C1 segment of cervical spinal cord (tissue), 14 donors: ENCODE measurements at places on chromosomes 3 and 15.

DNA sequence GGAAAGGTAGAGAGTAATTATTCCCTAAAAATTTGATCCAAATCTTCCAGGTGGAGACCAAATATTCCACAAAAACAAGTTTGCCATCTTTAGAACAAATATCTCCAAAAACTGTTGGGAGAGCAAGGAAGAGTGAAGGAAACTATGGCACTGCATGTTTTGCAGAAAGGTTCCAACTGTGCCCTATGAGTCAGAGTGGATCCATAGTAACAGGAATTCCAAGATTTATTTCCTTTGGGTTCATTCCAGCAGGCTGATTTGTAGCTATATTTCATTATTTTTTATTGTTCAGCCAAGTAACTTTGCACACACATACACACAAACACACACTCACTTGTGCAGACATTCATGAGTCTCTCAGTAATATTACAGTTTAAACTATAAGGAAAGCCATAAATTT is 459.7 kb upstream of the EPHA6 start:
- no peak for DNase-seq

GRCh38 chr3:46756642-46757041 is 39.0 kb upstream of the PRSS50 start:
- no peak for DNase-seq

DNA sequence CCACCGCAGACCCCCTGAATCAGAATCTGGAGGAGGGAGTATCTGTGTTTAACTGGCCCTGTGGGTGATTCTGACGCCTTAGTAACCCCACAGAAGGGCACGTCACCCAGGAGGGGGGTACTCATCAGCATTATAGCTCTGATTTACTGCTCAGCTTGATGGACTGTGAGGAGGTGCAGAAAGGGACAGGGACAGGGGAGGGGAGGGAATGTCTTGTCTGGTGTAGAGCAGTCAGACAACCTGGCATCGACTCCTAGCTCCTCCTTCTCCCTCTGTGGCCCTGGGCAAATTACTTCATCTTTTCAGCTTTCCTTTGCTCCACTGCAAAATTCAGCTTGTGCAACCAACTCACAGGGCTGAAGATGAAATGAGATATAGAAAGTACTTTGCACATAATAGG is 42.3 kb upstream of the GLCE start:
- DNase-seq = no peak

- DNase-seq = no peak
Measured at GRCh38 chr15:69016021-69016595, 1.6 kb downstream of the NOX5 start.

DNA sequence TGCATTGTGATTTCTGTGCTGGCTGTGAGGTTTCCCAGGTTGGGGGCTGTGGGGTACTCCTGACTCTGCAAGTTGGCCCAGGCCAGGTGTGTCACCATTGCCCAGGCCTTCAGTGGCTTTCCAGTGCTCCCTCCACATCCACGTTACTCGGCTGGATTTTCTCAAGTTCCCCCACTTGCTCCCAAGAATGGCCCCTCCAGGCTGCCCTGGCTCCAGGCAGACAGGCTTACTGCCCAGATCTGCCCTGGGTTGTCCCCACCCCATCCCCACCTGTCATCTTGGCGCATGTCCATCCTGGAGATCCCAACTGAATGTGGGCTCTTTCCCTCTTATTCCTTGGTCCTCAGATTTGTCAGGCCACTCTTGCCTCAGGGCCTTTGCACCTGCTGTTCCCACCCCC is 3.6 kb downstream of the APBA2 start:
- DNase-seq = no peak

GRCh38 chr3:53703630-53704362 is 142.4 kb downstream of the CHDH start:
- DNase-seq = no peak

DNA sequence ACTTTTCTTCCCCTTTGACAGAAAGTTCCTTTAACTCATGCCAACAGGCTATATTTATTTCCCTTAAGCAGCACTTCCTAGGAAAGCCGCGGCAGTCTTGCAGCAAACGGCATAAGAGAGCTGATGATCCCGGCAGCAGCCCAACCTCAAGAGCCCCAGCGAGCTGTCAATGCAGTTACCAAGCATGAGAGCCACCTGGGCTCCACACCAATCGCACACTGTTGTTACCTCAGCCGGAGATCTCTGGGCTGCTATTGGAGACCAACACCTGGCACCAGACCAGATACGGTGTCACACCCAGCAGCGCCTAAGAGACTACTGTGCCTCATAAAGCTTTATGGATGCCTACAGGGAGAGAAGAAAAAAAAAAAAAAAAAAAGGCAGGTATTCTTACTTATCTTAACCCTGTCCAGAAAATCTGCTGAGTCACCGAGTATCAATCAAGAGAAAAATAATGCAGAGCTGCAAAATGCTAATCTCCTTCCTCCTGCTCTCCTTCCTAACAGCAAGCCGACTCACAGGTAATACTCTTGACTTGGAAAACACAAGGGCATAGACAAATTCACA is 11.7 kb downstream of the ABCC5 start:
- peak; percentile 14 for DNase-seq

DNA sequence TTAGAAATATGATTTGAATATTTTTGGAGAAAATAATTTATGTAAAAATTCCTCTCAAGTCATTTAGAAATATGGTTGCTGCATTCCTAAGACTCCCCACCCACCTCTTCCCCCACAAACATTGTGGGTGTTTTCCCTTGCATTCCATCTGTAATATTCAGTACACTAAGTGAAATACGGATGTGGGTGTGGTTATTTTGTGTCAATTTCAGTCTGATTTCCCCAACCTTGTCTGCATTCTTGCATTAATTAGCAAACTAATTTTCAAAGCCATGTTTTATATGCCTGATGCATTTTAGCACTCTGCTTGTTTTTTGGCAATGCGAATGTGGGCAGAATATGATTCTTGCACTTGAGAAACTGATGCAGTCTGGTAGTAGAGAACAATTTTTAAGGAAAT is 408.3 kb upstream of the RGMA start:
- DNase-seq = no peak

- DNase-seq = no peak
Measured at GRCh38 chr15:92801774-92802464, 98.2 kb upstream of the CHD2 start.

- DNase-seq = no peak
Measured at GRCh38 chr3:102225407-102226132, 209.2 kb upstream of the ZPLD1 start.

DNA sequence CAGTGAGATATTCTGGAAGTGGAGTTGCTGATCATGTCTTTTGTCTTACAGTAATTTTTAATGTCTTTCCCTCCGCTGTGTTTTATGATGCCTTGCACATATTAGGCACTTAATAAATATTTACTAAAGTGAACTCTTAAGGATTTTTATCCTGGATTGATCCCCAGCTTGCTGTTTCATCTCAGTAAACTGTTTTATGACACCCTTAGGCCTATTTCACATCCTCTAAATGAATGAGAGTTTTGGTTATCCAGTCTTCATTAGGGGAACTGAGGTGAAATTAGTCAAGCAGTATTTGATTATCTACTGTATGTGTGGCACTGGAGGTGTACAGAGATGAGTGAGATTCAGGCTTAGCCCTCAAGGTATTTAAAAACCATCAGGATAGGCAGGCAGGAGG is 19.8 kb downstream of the CHCHD6 start:
- DNase-seq = no peak

DNA sequence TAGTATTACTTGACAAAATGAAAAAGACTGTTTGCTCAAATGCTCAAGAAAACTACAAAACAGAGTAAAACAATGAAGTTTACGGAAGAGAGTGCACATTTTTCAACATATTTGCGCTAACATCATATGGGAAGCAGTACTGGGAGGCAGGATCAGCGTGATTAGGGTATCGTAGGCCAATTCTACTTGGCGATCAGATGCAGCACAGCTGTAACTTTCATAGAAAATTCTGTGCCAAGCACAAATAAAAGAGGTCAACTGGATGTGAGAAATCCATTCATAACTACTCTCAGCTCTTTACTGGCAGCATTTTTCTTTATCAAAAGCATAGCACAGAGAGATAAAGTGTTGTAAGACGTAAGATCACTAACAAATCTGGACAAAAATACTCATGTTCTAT is 1196.3 kb upstream of the GBE1 start:
- no peak for DNase-seq

DNA sequence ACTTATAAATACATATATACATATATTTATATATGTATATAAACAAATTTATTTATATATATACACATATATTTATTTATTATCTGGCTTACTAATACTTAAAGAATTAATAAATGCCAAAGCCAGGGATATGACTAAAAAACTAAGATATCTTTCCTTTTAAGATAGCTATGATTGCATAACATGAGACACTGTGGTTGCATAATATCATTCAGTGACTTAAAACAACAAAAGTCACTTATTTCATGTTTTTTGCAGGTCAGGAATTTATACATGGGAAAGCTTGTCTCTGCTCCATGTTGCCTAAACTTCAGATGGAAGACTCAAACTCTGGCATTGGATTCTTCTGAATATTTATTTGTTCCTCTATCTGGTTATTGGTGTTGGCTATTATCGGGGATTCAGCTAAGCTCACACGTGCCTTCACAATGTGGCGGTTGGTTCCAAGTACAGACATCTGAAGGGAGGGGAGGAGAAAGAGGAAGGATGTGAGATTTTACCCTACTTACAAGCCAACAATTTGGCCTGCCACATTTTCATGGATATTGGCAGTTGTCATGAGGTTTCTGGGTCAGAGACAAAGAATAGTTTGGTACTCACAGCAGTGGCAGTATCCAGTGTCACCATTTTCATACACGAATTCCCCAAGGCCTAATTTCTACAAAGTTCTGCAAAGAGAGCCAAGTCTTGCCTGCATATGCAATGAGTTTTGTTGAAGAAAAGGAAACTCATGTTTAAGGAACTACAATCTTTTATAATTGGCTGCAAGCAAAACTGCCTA is 381.6 kb downstream of the EPHA3 start:
- DNase-seq = no peak

- peak; percentile 59 for DNase-seq
Measured at GRCh38 chr3:16668776-16669545, 63.7 kb upstream of the DAZL start.

DNA sequence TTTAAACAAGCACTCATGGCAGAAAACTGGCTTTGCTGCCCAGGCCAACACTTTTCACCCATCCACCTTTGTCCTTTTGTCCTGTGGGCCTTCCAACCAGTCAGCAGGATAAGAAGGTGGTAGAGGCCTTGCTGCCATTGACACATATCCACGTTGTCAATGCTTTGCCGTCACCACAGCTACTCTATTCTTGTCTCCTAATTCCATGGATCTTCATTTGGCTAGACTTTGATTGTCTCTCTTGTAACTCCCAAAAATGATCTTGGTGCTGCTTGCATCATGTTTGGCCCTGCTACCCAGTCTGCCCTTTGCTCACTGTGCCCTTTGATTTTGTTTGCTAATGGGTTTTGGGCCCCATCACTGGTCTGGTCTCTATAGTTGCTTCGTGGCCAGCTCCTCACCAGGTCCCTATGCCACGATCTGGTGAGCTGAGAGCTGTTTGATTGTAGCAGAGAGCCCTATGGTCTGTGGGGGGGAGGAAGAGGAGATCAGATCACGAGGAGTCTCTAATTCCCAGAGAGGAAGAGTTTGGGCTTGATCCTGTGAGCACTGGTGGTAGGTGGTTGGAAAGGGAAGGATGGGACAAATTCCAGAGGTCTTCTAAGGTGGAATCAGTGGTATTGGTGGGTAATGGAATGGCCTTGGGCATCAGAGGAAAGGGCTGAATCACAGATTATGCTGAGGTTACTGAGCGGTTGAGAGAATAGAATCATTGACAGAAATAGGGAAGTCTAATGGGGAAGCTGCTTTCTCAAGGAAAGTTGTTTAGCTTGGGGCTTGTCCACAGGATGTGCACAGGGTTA is 40.3 kb downstream of the ABHD2 start:
- DNase-seq = no peak

DNA sequence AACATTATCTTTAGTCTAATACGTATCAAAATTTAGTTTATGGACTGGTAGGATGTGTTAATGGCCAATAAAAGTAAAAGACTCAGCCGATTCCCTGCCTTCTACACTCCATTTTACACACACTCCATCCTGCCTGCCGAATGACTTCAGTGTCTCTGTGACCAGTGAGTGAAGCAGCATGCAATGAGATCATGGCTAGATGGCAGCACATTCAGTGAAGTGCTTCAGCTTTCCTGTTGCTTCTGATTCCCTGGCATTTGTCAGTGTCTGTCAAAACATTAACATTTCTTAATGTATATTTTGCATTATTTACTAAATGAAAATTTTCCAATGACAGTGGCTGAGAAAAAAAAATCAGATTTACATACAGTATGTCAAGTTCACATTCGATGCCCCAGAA is 412.0 kb downstream of the FHIT start:
- DNase-seq = no peak

- no peak for DNase-seq
Measured at GRCh38 chr3:97841304-97841703, 19.5 kb downstream of the CRYBG3 start.

- no peak for DNase-seq
Measured at GRCh38 chr3:175187586-175187985, 328.5 kb downstream of the NAALADL2 start.

GRCh38 chr3:27022096-27022761 is 347.0 kb downstream of the NEK10 start:
- DNase-seq = no peak

GRCh38 chr15:39144613-39145499 is 436.0 kb upstream of the THBS1 start:
- no peak for DNase-seq

GRCh38 chr15:101188637-101189408 is 63.0 kb downstream of the CHSY1 start:
- no peak for DNase-seq

GRCh38 chr3:81500039-81500438 is 261.4 kb downstream of the GBE1 start:
- no peak for DNase-seq

GRCh38 chr3:84110787-84111186 is 848.0 kb upstream of the CADM2 start:
- DNase-seq = no peak

DNA sequence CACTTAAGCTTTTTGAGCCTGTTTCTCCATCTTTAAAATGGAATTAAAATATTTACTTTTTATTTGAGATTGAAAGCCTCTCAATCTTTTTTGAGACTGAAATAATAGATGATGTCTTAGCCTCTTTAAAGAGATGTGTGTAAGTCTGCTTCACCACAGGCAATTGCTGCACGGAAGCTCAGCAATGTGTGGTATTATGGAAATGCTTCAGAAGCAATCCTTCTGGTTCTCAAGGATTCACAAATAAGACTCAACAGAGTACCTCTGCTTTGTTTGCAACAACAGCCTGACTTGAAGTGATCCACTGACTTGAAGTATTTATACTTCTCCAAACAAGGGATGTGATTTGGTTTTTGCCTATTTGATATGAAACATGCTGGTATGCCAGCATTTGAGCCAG is 332.0 kb upstream of the RASGRP1 start:
- DNase-seq = no peak

- DNase-seq = no peak
Measured at GRCh38 chr15:52178765-52179164, 12.4 kb downstream of the GNB5 start.

GRCh38 chr3:126300761-126301481 is 56.3 kb downstream of the KLF15 start:
- DNase-seq = no peak

- no peak for DNase-seq
Measured at GRCh38 chr3:173138026-173138425, 3.0 kb downstream of the SPATA16 start.
